ENCODE measurements at places on chromosomes 1 and 21.

DNA sequence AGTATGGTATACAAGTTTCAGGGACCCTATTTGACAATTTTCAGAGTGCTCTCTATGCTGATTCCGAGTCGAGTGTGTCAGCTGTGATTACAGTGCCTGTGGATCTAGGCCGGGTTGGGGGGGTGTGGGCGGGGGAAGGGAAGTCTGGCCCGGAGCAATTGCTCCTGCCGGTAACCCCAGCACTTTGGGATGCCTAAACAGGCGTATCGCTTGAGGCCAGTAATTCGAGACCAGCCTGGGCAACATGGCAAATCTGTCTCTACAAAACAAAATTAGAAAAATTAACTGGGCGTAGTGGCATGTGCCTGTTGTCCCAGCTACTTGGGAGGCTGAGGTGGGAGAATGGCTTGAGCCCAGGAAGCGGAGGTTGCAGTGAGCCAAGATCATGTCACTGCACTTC, 1.6 kb upstream of the IL10RB start:
- no peak for DNase-seq

- no peak for DNase-seq
These were observed 110.4 kb downstream of the EPHB2 start for GRCh38 chr1:22821027-22821426.

DNA sequence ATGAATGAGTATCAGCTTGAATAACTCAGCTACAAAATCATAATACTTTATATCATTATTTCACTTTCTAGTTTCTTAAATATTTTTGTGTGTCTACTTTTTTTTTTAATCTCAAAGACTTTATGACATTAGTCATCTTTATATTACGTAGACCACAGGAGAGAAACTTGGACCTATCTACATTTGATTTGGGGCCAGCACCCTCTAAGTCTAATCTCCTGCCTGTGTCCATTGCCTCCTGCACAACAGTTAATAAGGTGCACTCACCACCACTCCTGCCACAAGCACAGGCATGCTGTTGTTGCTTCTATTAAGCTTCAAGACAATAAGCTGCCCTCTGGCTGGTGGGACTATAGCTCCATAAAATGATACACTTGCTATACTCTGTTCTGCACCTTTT, 70.4 kb downstream of the DIRAS3 start:
- no peak for DNase-seq

GRCh38 chr1:78831731-78832360, 174.7 kb downstream of the ADGRL4 start:
- no peak for DNase-seq

DNA sequence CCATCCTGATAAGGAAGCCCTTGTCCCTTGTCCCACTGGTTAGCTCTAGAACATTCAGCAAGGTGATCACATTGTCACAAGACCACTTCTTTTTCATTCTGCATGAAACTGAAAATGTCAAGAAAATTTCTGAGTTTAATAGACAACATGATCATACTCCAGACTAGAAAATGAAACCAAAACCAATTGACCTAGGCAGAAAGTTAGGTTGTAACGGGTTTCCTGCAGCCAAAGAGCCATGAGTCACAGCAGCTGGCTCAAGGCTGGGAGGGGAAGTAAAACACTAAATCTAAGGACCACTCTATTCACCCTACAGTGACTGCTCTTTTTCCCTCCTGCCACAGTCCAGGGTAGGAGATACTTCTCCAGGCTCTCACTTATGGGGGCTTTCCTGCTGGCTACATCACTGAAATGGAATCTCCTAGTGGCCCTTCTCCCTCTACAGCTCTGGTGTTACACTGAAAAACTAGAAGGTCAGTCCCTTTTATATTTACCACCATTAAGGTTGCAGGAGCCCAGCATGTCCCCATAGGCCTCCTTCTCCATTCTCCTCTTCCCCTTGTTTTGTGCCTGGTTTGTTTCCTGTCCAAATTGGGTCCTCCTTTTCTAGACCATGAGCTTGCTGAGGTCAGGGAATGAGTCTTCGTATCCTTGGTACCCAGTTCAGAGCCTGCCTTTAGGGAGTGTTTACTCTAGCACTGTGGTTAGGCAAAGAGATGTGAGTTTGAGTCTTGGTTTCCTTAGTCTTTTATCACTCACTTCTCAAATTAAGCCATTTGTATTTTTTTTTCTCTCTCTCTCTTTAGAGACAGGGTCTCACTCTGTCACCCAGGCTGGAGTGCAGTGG, 236.5 kb upstream of the JUN start:
- peak; percentile 30 for DNase-seq

Data from left ventricle myocardium inferior (tissue), 1 donor.